ENCODE measurements at places on chromosomes 12 and 14. TPM values are rescaled to one million over a fixed set of nuclear protein-coding genes. Genes with fewer than 3 reads are reported as not detected.

TMEM260 gene
- total RNA-seq = 10.1 TPM

C12orf54 gene
- not detected for total RNA-seq

GYS2 gene
- total RNA-seq = 0.08 TPM

GDF3 gene
- total RNA-seq = not detected

TGM1 gene
- 2.6 TPM for total RNA-seq

MEG3 gene
- total RNA-seq = 0.91 TPM

BICDL1 gene
- 152 TPM for total RNA-seq

PLEKHD1 gene
- total RNA-seq = 0.16 TPM

DIO2 gene
- total RNA-seq = not detected

KIF26A gene
- total RNA-seq = 0.86 TPM

AACS gene
- 6.0 TPM for total RNA-seq

ERO1A gene
- 112 TPM for total RNA-seq

RTL1 gene
- total RNA-seq = not detected

SERPINA3 gene
- 2.6 TPM for total RNA-seq

LRP1 gene
- 1.1 TPM for total RNA-seq

ACVRL1 gene
- 0.08 TPM for total RNA-seq

SDR9C7 gene
- not detected for total RNA-seq

CACNA1C gene
- total RNA-seq = 0.03 TPM

HOXC5 gene
- not detected for total RNA-seq

IQSEC3 gene
- 0.46 TPM for total RNA-seq

KCNMB4 gene
- 0.05 TPM for total RNA-seq

SLC39A2 gene
- total RNA-seq = not detected

PLCZ1 gene
- total RNA-seq = not detected

ISCU gene
- total RNA-seq = 62.6 TPM

CPM gene
- 101 TPM for total RNA-seq

TSPAN19 gene
- total RNA-seq = not detected

SYNDIG1L gene
- not detected for total RNA-seq

DRAM1 gene
- 3.4 TPM for total RNA-seq

PLA2G1B gene
- 1.1 TPM for total RNA-seq

FITM1 gene
- total RNA-seq = 1.3 TPM

AMN gene
- total RNA-seq = 1.7 TPM

SLC17A8 gene
- total RNA-seq = not detected

LPAR5 gene
- total RNA-seq = 5.1 TPM

PTCSC3 gene
- not detected for total RNA-seq

EPS8 gene
- total RNA-seq = 0.73 TPM

SCNN1A gene
- total RNA-seq = 0.84 TPM

CEBPE gene
- not detected for total RNA-seq

AKAP5 gene
- 0.83 TPM for total RNA-seq

CNPY2 gene
- 174 TPM for total RNA-seq

KMT2D gene
- 106 TPM for total RNA-seq
